ENCODE measurements at places on chromosomes 1 and 21. TPM values are rescaled to one million over a fixed set of nuclear protein-coding genes. Genes with fewer than 3 reads are reported as not detected.

Gene CPLANE2
- 5.9 TPM for total RNA-seq

Gene TNFSF18
- total RNA-seq: 70.5 TPM

Gene TSSK3
- 0.27 TPM for total RNA-seq

Gene ASPM
- 148 TPM for total RNA-seq

Gene GSTM5
- 0.40 TPM for total RNA-seq

Gene ITLN1
- not detected for total RNA-seq

Gene CLDN8
- not detected for total RNA-seq

Gene VAV3
- 2.8 TPM for total RNA-seq

Gene RXRG
- total RNA-seq: not detected

Gene PDE9A
- total RNA-seq: not detected

Gene OR2L2
- not detected for total RNA-seq

Gene SDHC
- 33.9 TPM for total RNA-seq

Gene LDLRAD2
- total RNA-seq: 0.07 TPM

Gene FGR
- not detected for total RNA-seq

Gene DHX9
- total RNA-seq: 263 TPM

Gene NBPF26
- 13.2 TPM for total RNA-seq

Gene AKR7A3
- total RNA-seq: 0.40 TPM

Gene SLC26A9
- total RNA-seq: not detected

Gene TLCD4
- 0.13 TPM for total RNA-seq

Gene SLC1A7
- total RNA-seq: not detected

Gene MCOLN3
- total RNA-seq: not detected

Gene LORICRIN
- not detected for total RNA-seq

Gene LCE1F
- total RNA-seq: not detected

Gene SPRR2F
- total RNA-seq: not detected

Gene AGT
- total RNA-seq: not detected

Gene FAM167B
- 0.93 TPM for total RNA-seq

Gene CCDC27
- not detected for total RNA-seq

Gene FAM72C
- 1.4 TPM for total RNA-seq

Gene PLA2G5
- 0.36 TPM for total RNA-seq

Gene KRTAP22-1
- not detected for total RNA-seq

Gene FAM43B
- not detected for total RNA-seq

Gene COL16A1
- total RNA-seq: 0.93 TPM

Gene PEX10
- total RNA-seq: 19.8 TPM

Gene ILDR2
- total RNA-seq: 0.14 TPM

Gene PRELP
- total RNA-seq: 0.07 TPM
